ENCODE measurements at places on chromosomes 6 and 20.

DNA sequence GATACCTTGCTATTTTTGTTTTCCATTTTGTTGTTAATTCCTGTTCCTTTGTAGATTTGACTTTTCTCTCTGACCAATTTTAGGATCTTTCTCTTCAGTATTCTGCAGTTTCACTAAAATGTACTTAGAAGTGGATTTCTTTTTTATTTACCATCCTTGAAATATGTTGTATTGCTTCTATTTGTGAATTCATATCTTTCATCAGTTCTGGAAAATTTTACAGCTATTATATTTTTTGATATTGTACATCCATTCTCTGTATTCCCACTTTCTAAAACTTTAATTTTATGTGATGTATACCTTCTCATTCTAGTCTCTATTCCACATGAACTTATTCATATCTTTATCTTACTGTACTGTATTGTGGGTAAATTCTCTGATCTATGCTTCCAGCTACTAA is 9.7 kb upstream of the ALDH8A1 start:
- no peak for DNase-seq

DNA sequence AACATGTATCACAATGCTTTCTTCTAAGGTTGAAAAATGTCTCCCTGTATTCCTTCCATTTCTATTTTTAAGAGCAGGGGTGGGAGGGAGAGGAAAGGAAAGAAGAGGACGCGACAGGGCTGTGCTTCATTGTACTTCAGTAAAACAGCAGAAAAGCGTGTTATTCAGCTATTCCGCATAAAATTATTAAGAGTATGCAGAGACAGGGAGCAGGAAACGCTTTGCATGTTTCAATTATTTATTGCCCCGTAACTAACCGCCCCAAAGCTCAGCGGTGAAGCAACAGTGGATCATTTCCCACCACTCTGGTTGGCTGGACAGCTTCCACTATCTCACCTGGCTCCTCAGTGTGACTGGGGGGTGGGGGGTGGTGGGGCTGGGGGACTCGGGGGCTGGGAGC is 188.9 kb downstream of the TTLL2 start:
- no peak for DNase-seq

DNA sequence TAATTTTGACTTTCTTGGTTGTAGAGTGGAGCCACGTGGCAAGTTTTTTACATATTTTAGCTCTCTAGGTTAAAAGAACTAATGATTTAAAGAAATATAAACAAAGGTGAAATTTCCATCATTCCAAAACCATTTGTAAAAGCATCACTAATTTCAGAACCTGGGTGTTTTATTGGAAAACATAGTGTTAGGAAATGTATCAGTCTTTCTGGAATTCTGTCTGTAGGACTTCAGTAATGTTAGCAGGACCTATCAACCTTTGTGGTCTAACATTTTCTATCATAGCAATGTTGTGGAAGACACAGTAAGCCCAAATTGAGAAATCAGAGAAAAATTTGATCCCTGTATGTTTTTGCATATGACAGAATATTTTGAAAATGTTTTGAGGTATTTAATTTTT is 28.3 kb downstream of the L3MBTL3 start:
- DNase-seq = no peak

- DNase-seq = no peak
These were observed 13.2 kb upstream of the NEDD9 start for GRCh38 chr6:11245381-11246256.

DNA sequence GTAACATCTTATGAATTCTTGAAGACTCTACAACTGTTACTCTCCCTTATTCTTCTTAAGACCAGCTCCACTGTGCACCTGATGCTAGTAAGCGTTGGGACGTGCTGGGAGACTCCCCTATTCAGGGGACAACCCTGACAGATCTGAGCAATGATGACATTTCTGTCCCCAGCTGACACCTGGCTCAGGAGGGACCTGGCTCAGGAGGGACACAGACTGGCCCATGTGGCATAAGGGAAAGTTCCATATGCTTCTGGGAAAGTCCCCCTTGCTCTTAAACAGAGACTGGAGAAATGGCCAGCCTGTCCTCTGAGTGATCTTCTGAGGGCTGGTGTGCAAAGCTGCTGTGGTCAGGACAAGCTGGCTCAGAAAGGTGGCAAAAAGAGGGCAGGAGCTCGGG is 10.0 kb upstream of the CD93 start:
- DNase-seq = no peak

DNA sequence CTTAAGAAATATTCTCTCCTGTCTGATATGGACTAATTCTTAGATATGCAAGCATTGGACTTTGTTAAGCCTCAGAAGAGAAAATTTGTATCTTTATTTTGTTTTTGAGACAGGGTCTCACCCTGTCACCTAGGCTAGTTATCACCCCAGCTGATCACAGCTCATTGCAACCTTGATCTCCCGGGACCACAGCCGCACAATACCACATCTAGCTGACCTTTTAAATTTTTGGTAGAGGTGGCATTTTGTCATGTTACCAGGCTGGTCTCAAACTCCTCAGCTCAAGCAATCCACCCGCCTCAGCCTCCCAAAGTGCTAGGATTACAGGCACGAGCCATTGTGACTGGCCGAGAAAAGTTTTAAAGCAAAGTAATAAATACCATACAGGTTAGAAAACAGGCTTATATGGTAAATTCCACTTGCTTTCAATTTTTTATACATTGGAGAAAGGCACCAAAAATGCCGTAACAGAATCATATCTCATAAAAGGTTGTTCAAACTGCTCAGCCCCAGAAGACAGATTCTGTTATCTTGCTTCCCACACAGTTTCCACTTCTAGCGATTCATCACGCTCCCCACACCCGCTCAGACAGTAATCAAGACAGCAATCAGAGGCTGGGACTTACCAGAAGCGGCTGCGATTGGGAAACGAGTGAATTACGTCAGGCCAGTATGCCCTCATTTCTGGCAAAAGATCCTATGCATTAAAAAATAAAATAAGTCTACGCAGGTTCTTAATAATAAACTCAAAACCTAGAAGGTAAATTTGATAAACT is 13.8 kb downstream of the RNASET2 start:
- peak; percentile 45 for DNase-seq

GRCh38 chr6:163328411-163328810 is 86.1 kb upstream of the QKI start:
- DNase-seq = no peak

DNA sequence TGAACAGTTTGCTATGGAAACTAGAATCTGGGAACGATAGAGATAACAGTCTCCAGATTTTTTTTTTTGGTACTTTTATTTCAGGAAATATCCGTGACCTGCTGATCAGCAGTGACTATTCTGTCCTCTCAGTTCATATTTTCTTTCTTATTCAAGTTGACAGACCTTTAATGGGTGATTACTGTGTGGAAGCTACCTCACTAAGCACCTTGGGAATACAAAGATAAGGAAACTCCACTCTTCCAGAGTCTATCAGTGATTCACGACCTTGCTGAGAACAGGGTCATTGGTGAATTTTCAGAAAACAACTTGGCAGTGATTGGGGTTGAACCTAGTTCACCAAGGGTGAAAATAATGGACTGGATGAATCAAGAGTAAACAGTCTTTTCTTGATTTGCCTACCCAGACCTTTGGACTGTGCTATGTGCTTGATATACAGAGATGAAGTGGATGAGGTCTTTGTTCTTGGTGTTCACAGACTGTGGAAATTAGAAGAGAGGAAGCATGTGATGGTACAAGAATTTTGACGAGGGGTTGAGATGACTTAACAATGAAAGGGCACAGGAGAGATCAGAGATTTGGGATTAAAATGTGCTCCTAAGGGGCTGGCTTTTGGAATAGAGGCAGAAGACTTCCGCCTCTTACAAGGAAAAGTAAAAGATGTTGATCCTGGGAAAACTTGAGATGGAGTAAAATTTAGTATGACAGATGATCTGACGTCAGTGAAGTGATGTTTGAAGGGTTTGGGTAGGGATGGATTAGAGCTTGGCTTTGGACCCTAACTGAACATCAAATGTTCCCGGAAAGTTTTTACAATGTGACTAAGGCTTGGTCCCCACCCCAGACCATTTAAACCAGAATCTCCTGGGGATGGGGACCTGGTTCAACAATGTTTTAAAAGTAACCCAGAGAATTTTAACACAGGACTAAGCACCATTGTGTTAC is 1.2 kb downstream of the KAT14 start:
- DNase-seq = no peak

DNA sequence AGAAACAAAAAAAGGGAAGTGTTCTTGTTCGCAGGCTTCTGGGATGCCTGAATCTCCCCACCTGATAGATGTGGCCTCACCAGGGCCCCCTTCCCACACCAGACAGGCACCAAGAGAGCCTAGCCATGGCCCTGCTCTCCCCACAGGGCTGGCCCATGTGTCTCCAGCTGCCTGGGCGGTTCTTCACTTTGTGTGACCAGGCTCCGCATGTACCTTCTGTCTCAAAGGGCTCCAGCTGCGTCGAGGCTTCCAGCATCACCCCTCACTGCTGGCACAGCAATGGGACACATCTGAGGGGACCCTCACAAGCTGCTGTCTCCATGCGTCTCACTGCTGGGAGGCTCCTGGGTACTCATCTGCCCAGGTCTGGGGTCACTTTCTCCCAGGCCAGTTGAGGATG is 362.9 kb downstream of the ZFAND3 start:
- DNase-seq = no peak

GRCh38 chr6:165129086-165129485 is 180.3 kb downstream of the C6orf118 start:
- DNase-seq = no peak

- DNase-seq = no peak
These were observed 92.4 kb downstream of the PSMG4 start for GRCh38 chr6:3351105-3351676.

DNA sequence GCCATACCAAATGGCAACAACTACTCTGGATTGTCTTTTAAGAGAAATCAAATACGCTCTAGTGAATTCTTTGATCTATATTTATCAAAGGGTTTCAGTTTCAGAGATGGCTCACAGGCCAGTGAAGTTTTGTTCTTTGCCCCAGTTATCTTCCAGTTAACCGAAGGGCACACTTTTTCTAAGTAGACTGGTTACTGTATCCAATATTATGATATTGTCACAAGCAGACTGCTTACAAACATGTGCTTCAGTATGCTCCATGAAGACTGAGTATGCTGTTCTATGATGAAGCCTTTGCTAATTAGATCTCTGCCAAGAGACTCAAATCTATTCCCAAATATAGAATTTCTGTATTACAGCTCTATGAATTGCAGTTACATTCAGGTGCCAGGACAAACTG is 181.1 kb downstream of the REV3L start:
- DNase-seq = no peak

DNA sequence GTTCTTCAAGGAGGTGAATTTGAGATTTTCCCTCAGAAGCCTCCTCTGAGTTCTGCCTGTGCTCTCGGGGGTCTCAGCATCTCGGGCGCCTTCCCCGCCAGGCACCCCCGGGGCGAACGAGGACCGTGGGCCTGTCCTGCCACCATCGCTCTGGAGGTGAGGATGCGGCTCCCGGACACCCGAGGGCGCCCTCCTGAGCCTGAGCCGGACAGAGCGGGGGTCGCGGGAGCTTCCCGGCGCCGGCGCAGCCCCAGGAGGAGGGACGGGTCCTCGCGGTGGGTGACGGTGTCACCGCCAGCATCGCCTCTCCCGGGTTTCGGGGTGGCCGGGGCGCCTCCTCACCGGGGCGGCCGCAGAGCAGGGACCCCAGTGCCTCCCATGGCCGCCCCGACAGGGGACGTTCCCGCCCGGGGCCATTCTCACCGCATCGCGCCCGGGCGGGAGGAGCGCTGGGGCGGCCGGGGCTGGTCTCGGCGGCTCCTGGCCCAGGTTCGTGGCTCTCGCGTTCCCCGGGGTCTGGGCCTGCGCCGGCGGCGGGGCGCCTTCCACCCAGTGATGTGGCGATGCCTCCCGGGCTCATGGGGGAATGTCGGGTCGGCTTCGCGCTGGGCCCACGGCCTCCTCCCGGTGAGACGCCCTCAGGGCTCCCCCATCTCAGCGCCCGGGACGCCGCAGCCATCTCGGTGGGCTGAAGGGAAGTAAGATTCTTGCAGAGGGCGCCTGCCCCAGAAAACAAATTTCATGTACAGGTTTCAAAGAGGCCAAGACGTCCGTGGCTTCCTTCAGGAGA is 210.5 kb downstream of the ERMARD start:
- no peak for DNase-seq

GRCh38 chr20:40982415-40983145 is 46.0 kb upstream of the TOP1 start:
- DNase-seq = no peak

DNA sequence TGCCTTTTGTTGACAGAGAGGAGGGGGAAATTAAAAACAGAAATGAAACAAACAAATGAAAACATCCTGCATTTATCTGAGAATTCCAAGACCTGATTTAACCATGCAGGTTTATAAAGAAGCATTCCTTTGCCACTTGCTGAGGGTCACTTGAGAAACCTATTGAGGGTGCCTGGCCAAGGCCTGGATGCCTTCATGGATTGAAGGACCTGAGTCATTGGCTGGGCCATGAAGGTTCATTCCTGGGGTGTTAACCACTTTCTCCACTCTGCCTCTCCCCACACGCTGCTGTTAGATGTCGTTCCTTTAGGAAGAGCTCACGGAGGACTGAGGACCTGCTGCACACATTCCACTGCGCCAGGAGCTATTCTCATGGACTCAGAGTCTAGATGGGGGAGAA is 49.7 kb downstream of the DAAM2 start:
- no peak for DNase-seq

DNA sequence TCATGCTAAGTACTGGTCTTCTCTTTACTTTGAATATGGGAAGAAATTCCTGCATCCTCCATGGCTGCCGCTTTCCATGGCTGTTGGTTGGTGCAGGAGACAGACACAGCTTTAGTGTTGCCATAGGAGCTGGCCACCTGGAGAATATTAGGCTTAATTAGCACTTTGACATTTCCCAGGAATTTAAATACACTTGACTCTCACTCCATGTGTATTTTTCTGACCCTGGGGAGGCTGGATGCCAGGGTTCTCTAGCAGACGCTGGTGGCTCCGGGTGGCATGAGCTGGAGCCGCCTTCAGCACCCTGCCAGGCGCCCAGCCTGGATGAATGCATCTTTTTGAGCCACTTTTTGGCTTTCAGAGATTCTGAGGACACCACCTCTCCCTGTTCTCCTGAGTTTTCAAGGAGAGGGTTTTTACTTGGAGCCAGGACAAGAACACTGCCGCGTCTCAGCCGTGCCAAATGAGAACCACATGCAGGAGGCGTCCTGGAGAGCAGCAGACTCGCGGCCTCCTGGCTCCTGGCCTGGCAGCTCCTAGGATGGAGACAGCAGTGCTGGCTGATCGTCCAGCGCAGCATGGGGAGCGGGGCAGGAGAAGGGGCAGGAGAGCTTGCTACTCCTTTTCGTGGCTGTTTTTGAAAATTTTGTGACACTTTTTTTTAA is 258.8 kb downstream of the SMOC2 start:
- DNase-seq = no peak

GRCh38 chr20:5135363-5136012 is 8.7 kb downstream of the CDS2 start:
- DNase-seq = no peak

DNA sequence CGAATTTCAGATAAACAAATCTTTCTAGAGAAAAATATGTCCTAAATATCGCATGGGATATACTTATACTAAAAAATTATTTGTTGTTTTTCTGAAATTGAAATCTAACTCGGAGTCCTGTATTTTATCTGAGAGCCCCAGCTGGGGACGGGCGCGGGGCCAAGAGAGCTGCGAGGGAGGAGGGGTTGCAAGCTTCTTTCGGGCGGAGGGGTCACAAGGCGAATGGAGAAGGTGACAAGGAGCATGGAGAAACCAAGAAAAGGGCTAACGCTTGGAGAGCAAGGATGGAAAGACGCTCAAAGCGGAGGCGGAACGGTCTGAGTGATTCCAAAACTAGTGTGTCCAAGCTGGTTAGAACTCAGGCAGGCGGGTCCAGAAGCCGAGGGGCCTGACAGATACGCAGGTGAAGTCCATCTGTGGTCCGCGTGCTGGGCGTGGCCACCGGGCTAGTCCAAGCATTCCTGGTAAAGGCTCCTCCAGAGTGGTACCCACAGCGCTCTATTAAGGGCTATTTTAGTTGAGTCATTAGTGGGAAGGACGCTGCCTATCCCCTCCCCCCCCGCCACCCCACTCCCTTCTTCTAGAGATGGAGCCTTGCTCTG is 41.5 kb upstream of the ZNFX1 start:
- no peak for DNase-seq

All from BE2C (cell line).